Stimulated activated CD4-positive, alpha-beta T cell treated with anti-CD3 and anti-CD28 coated beads, Interleukin-2, amount 100 ng/mL, for 24 hours (primary cell): ENCODE measurements at places on chromosomes 6 and 20.

- DNase-seq = no peak
These were observed 11.7 kb upstream of the HCK start for GRCh38 chr20:32040142-32040953.

DNA sequence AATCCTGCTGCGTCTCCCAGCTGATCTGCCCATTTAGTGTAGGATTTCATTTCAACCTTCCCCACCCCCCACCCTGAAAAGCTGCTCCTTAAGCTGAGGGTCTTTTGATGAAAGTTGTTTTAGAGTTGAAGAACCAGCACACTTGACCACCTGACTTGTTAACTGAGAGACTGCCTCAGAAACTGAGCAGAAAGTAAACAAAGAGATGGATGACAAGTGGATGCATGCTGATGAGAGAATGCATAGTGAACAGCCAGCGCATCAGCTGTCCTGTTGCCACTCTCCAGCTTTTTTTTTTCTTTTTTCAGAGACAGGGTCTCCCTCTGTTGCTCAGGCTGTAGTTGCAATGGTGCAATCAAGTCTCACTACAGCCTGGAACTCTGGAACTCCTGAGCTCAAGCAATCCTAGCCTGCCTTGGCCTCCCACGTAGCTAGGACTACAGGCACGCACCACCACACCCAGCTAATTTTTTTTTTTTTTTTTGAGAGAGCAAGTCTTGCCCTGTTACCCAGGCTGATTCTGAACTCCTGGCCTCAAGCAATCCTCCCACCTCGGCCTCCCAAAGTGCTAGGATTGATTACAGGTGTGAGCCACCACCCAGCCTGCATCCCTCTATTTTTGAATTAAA, 9.5 kb downstream of the RPL10A start:
- DNase-seq = no peak

- DNase-seq = no peak
These were observed 42.9 kb downstream of the BCAS4 start for GRCh38 chr20:50837532-50838321.

- DNase-seq = no peak
These were observed 258.8 kb downstream of the SMOC2 start for GRCh38 chr6:168699631-168700295.

- no peak for DNase-seq
These were observed 107.8 kb upstream of the CITED2 start for GRCh38 chr6:139482287-139482686.

GRCh38 chr20:3101737-3102574, 17.4 kb upstream of the AVP start:
- DNase-seq = peak; percentile 70

- peak; percentile 76 for DNase-seq
These were observed 2.4 kb upstream of the MCM3 start for GRCh38 chr6:52286798-52287432.

DNA sequence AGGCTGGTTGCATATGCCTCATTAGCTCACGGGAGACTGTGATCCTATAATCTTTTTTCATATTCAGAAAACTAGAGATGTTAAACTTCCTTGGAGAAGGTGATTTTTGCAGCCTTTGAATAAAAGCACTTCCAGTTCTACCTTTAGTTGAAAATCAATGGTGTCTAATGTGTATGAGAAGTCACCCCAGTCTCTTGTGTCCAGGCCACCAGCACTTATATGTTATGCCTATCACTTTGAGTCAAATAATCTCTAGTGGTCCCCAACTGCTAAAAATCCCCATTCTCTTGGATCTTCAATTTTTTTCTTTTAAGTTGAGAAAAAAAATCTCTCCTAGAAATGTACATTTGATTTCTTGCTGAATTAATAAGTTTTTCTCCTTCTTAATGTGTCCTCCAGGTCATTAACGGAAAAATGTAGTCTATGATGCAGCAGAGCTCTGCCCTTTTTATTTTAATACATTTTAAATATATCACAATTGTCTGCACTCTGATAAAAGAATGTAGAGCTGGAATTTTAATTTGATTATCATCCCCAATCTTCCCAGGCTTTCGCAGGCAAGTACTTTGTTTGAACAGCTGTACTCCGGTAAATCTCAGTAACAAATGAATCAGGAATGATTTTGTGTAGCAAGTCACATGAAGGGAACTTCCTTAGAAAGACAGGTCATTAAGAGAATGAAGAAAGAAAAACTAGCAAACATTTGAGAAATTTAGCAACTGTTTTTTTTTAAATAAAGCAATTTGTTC, 147.0 kb downstream of the SOX4 start:
- DNase-seq = no peak

DNA sequence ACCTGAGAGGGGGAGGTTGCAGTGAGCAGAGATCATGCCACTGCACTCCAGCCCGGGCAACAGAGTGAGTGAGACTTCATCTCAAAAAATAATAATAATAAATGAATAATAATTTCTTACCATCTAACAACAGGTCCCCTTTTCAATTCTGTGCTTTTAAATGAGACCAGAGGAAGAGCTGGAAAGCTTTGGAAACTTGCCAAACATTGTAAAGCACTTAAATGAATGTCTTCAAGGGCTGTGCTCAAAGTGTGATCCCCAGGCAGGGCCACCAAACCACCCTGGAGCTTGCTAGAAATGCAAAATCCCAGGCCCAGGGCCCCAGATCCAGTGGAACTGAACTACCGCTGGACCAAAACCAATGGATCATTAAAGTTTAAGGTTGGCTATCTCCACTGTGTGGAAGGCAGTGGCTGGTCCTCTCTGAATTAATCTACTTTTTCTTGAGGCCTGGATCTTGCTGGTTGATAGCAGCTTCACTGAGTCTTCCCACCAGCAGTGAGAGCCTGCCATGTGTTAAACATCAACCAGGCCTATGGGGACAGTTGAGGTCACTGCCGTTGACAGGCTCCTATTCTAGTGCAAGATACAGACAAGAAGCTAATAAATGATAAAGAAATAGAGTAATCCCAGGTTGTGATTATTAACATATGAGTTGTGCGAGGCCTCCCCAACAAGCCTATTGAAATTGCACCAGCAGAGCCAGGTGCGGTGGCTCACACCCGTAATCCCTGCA, 23.7 kb upstream of the TFAP2C start:
- no peak for DNase-seq

DNA sequence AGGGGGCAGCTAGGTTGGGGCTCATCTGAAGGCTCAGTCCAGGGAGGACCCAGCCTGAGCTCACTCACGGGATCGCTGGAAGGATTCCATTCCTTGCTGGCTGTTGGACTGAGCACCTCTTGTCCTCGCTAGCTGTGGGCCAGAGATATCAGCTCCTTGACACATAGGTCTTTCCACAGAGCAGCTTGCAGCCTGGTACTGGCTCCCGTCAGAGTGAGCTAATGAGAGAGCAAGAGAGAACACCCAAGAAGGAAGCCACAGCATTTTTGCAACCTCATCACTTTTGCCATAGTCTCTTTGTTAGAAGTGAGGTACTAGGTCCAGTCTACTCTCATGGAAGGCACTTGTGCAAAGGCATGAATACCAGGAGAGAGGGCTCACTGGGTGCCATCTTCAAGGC, 179.9 kb downstream of the CDC5L start:
- no peak for DNase-seq

GRCh38 chr20:38889792-38890496, 36.3 kb upstream of the FAM83D start:
- DNase-seq = no peak

DNA sequence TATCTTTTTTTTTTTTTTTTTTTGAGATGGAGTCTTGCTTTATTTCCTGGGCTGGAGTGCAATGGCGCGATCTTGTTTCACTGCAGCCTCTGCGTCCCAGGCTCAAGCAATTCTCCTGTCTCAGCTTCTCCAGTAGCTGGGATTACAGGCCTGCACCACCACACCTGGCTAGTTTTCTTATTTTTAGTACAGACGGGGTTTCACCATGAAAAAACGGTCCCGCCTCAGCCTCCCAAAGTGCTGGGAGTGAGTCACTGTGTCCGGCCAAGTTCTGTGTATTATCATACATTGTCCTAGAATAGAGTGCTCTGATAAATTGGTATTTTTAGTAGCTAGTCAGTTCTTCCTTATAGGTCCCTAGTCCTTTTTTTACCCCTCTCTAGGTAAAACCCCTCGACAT, 2.8 kb downstream of the SNRPC start:
- no peak for DNase-seq

- DNase-seq = no peak
These were observed 53.7 kb downstream of the PLCB4 start for GRCh38 chr20:9122571-9122970.

DNA sequence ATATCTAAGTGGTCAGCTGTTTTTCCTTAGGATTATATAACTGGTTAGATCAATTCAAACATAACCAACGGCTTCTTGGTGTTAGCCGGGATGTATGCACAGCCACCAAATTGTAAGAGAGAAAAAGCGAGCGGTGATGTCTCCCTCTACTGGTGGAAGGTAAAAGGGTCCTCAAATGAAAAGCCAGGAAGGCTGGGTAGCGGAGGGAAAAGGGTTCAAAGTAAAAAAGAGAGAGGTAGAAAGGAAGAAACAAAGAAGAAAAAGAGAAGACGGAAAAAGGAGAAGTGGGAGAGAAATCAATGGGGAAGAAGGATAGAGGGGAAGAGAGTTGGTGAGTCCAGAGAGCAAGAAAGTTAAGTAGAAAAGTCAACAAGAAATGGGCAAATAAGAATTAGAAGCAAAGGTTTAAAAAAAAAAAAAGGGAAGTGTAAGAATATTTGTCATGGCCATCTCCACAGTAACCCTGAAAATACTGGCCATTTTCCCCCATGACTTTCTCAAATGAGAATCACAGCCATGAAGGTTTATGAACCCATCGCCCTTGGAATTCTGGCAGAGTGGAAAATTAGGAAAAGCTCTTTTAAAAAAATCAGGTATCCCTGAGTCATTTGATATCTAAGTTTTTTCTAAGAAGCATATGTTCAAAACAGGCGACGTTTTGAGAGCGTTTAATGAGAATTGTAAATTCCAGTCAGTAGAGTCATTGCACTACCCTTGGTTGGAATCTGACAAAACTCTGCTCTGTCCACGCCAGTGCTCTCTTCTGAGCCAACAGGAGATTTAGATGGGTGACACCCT, 155.6 kb upstream of the SNX9 start:
- peak; percentile 65 for DNase-seq

DNA sequence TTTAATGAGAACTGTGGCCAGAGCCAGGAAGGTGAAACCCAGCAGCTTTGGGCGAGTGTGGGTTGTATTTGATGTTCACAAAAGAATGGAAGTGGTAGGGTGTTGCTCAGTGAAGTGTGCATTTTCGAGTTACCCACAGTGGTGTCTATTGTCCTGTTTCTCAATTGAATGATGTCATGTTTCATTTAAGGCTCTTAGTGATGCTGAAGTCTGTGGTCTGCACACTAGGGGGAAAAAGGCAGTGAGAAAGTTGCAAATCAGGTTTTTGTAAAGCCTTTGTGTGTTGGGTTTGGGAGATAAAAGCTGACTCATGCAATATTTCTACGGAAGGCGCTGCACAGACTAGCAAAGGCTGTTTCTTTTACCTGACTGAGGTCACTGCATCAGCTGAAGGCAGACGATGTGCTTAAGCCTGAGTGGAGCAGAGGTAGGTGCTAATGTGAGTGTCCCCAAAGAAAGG, 121.1 kb downstream of the PLEKHG1 start:
- DNase-seq = no peak

- no peak for DNase-seq
These were observed 150.1 kb downstream of the DOK5 start for GRCh38 chr20:54625497-54625896.

- no peak for DNase-seq
These were observed 219 bp downstream of the ISM1 start for GRCh38 chr20:13221313-13221672.

DNA sequence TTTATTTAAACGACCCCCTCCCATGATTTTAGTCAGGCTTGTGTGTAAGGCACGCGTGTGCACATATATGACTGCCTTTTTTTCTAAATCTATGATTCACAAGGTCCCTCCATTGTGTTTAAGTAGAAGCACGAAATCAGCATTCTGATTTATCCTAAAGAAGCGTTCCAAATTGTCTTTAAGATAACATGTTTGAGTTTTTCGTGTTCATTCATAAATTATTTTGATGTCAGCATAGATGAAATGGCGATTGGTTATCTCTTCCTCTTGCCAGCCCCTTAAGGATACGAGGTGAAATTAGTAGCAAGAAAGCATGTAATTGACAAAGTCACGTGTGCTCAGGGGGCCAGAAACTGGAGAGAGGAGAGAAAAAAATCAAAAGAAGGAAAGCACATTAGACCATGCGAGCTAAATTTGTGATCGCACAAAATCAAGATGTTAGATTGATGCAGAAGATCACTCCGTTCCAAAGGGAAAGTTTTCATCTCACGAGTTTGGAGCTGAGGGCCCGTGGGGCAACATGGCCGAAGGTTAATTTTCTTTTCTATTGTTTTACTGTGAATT, at the start of gene LIN28B:
Gene LIN28B, plus strand, starts transcription at position 377 of the 564 bp plus-strand sequence. Its CDS starts 144 bp downstream, at position 521.
- DNase-seq = no peak

DNA sequence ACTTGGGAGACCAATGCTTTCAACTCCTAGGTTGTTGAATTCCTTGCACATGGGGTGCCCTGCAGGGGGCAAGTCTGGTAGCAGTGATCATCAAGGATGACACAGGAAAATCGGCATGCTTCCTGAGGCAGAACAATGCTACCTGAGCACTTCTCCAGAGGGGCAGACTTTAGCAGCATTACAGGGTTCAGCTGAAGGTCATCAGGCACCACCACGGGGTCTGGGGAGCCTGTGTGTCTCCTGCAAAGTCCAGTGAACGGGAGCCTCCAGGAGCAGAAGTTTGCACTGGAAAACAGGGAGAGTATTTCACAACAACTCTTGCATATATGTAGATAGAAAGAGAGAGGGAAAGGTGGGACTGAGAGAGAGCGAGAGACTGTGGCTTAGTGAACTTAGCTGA, 10.2 kb downstream of the VSX1 start:
- DNase-seq = no peak

GRCh38 chr6:139277161-139277560, 14.6 kb downstream of the TXLNB start:
- DNase-seq = no peak

GRCh38 chr6:108904741-108905140, 56.5 kb downstream of the ARMC2 start:
- DNase-seq = no peak

GRCh38 chr6:131764350-131764749, 43.5 kb upstream of the ENPP1 start:
- no peak for DNase-seq

DNA sequence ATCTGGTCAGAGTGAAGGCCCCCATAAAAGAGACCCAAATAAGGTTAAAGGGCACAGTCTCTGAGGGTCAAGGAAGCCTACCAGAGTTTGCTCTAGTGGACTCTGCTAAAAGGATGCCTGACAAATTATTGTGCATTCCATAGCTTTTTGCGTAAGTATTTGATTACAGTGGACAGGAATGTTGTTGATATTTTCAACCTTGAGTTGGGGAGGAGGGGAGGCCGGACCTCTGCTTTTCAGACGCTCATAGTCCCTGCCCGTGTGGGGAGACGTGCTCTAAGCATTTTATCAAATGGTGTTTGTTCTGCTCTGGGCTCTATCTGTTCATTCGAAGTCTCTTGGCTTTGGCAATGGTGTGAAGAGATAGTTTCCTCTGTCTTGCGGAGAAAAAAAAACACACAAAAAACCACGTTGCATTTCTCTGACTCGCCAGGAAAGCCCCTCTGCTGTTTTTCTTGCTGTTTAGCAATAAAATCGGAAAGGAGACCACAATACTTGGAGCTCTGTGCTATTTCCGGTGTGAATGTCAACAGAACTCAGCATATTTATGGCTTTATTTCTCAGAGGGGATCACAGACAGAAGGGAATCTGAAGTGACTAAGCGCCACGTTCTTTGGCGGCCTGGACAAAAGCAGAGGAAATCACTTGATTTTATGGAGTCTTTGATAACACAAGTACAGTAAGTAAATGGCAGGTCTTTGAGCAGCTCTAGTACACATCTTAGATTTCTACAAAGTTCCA, 159.8 kb downstream of the ZFP64 start:
- no peak for DNase-seq
